ENCODE measurements at places on chromosomes 5 and 9.

DNA sequence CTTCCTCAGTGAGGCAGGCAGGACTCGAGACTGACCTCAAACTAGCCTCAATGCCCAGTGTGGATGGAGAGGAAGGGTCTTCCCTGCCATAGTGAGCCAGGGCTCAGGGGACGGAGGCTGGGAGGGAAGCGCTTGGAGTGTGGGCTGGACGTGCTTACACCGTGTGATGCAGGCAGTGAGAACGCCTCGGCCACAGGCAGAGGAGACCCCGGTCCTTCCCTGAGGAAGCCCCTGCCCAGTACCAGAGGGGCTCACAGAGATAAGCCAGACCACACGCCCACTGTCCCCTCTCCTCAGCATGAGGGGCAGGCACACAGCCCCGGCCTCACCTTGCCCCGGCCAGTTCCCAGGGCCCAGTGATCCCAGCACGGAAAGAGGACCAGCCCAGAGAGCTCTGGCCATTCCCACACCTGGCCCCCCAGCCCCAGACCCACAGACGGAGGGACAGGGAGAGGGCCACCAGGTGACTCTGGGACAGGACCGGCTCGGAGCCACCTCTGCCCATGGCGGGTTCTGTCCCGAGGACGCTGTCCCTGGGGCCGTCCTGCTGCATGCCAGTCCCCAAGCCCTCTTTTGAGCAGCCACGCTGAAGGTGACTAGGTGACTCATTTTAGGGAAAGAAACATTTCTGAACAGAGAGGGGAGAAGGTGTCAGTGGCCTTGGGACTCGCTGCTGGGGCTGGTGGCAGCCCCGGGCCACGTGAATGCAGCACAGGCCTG, 6.0 kb upstream of the NSMF start:
- DNase-seq = no peak

DNA sequence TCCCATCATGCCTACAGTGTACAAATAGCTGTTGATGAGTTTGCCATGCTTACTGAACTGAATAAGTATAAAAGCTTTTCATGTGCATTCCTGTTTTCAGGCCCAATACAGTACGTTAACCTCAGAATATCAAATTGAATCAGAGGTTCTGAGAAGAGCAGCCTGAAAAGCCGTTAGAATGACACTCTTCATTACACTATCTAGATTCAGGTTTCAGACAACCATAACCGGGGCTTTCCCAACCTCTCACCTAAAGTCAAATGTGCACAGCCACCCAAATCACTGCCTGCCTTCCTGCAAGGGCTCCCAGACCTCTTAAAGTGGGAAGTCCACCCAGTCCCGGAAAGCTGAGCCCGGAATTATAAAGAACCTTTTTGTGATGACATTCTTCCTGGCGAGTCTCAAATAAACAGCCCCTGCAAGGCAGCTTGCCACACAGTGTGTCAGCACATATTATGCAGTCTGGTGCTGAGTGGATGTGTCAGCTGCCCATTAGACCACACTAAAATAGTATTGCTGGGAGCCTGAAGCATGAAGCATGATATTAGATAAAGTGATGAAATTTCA, 245.8 kb downstream of the TLE4 start:
- DNase-seq = no peak

GRCh38 chr5:14174230-14174636, 31.1 kb downstream of the TRIO start:
- DNase-seq = no peak

GRCh38 chr5:66880401-66880800, 284.2 kb downstream of the MAST4 start:
- no peak for DNase-seq

DNA sequence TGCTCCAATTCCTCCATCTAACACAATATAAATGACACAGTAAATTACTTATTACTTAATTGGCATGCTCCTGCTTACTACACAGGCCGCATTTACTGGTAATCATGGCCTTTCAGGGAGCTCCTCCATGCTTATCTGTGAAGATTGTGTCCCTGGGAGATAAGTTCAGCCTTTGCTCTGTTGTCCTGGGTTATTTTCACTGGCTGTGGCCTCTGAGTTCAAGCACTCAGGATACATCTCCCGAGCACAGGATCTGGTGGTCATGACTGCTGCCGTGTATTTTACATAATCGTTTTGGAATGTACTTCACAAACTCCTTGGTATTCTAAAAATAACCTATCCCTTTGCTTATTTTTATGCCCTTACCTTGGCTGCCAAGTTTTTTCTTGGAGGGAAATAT, 215.7 kb downstream of the ICE1 start:
- DNase-seq = no peak

DNA sequence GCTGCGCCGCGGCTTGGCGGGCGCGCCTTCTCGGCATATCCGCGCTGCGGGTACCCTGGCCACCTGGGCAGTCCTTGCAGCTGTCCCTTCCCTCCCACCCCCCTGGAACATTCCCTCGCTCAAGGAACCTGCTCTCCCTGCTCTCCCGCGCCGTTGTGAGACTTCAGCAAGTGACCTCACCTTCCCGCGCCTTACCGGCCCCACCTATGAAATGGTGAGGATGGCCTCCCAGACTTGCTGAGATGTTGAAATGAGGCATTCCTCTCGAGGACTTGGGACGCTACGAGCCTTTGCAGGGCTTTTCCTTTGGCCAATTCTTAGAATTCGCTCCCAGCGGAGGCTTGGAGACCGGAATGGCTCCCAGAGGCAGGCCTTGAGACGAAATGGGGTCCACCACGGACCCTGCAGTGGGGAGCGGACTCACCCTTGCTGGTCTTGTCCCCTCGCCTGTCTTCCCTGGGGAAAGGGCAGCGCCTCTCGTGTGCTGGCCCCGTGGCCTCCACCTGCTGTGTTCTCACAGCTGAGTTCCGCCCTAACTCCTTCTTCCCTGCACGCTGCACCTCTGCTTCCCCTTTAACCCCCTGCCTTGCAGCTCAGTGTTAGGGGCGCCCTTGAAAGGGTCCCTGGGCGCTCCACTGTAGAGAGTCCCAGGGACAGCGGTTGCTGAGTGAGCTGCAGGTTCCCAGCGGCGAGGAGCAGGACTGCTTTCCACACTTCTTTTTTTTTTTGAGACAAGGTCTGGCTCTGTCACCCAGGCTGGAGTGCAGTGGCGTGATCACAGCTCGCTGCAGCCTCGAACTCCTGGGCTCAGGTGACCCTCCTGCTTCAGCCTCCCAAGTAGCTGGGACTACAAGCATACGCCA, 907 bp downstream of the HMCN2 start:
- no peak for DNase-seq

- DNase-seq = no peak
These were observed 169.5 kb upstream of the HAPLN1 start for GRCh38 chr5:83889971-83890745.
